Activated T-cell treated with anti-CD3 and anti-CD28 coated beads, Interleukin-2, amount 50 U/mL, for 48 hours (primary cell): ENCODE measurements at places on chromosomes 1 and 21.

GRCh38 chr21:27475363-27475955 lies 508.6 kb upstream of the ADAMTS5 start:
- DNase-seq: no peak

GRCh38 chr1:19402031-19402813 lies 83.1 kb downstream of the CAPZB start:
- DNase-seq: no peak

- no peak for DNase-seq
Measured at GRCh38 chr1:47883963-47884362, 113.2 kb downstream of the TRABD2B start.

DNA sequence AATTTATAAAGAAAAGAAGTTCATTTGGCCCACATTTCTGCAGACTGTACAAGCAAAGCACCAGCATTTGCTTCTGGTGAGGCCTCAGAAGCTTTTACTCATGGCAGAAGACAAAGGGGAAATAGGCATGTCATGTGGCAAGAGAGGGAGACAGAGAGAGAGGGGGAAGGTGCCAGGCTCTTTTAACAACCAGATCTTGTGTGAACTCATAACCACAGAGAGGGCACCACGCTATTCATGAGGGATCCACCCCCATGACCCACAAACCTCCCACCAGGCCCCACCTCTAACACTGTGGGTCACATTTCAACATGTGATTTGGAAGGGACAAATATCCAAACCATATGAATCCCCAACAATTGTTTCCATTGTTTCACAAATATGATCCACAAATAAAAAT lies 467.9 kb downstream of the SIPA1L2 start:
- DNase-seq: no peak

DNA sequence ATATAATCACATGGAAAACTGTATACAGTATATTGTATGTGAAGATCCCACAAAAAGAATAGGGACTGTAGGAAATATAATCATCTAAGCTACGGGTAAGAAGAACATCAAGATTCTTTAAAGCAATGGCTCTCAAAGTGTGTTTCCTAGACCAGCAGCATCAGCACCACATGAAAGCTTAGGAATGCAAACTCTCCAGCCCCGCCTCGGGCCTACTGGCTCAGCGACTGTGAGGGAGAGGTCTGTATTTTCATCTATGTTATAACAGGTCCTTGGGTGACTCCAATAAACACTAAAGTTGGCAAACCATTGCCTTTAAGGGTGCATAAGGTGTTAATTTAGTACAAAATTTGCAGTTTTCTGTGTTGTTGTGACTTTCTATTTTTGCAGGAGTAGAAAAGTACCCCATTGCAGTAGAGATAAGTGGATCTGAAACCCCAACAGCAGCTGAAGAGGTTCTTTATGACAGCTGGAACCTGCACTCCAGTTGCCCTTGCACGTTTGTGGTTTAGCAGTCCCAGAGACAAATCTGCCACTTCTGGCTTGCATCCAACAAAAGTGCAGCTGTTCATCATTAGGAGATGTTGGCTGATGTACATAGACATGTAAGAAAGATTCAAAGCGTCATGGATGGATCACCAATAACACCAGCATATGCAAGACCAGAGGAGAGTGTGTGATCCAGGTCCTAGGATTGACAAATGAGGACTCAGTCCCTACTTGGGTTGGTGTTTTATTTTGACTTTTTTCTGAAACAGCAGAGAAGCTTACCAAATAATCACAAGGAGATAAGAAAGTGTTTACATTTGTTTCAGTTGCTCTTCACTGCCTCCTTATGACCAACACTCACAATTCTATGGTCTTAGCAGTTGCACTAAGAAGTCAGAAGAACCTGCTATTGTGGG lies 15.9 kb upstream of the IFNAR1 start:
- DNase-seq: no peak

GRCh38 chr1:6954591-6954990 lies 169.3 kb downstream of the CAMTA1 start:
- DNase-seq: no peak

DNA sequence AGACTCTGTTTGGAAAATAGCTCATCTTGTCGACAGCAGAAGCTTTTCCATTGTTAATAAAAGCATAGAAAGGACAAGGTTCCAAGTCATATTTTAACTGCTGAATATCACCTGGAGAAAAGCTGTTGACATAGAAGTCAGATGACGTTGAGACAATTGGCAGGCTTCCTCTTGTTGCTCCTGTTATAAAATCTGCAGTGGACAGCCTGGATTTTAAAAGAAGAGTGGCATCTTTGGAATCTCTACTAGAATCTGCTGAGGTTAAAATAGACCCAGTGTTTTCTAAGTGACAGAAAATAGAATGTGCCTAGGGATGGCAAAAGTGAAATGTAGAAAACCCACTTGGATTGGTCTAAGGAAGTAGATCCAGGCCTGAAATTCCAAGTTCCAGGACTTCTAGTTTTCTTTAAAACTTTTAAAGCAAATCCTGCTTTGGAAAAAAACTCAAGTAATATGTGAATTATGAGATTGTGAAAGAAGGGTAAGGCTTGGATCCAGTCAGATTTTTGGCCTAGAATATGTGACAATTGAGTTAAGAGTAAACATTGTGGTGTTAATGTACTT lies 53.6 kb upstream of the NEXN start:
- no peak for DNase-seq

DNA sequence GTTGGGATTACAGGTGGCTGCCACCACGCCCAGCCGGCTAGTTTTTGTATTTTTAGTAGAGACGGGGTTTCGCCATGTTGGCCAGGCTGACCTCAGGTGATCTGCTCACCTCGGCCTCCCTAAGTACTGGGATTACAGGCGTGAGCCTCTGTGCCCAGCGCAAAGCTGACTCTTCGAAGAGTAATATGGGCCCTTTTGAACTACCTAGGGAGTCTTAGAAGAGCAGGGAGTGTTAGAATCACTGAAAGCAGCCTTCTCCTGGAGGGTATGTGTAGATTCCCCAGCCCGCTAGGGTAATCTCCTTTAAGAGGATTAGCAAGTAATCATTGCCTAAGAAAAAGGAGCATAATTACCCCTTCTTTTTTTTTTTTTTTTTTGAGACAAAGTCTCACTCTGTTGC lies 6.5 kb upstream of the MAST2 start:
- no peak for DNase-seq

DNA sequence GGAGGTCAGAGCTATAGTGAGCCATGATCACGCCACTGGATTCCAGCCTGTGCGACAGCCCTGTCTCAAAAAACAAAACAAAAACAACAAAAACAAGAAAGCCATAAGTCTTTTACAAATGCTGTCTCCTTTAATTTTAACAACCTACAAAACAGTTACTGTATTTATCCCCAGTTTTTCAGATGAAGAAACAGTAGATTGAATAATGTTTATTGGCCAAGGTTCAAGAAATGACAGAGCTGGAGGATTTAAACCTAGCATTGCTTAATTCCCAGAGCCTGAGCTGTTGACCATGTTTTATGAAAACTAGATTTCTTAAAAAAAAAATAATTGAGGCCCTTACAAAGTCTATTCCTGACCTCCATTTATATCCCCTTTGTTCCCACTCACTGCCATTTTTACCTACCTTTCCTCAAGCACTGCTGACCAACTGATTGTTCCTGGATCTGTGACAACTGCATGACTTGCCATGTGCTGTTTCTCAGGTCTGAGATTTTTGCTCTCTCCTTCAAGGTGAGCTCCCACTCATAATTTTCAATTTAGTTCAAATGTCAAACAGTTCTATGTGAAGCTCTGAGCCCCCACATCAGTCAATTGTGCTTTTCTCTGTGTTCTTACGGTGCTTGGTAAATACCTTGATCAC lies 140.8 kb downstream of the CHRM3 start:
- DNase-seq: no peak

DNA sequence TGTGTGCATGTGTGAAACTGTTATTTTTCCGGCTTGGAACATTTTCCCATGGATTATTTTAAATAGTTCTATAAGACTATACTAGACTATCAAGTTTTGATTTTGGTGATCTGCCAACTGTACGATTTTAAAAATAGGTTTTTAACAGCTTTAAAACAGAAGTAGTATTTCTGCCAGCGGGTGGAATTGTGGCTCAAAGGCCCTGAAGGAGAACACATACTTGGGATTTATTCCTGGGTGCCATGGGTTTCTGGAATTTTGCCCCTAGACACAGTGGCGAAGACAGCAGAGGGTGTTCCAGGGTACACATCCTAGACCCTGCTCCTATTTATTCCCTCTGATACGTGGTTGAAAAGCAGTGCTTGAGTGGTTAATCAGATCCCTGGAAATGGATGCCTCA lies 81.7 kb upstream of the IPO9 start:
- DNase-seq: no peak

DNA sequence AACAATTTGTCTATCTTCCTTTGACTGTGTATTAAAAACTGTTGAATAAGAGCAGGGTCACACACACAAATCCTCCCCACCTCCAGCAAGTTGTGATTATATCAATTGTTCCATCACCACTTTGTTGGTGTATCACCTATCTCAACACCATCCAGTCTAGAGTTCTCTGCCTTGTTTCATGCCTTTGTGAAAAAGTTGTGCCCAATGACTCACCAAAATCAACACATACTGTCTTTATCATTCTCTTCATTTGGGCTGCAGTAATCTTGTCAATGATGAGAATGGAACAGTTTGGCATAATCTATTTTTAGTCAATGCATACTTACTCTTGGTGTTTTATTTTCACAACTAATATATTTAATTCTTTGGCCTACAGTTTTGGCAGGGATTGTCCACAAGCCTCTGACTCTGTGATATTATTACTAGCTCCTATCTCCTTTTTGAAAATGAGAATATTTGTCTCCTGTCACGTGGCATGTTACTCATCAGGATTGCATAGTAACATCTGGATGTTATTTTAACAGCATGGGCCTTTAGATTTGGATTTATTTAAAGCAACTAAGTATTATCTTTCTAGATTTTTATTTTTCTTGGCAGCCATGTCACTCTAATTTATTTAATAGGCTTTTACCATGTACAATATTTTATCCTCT lies 5.1 kb downstream of the C1orf87 start:
- DNase-seq: no peak

DNA sequence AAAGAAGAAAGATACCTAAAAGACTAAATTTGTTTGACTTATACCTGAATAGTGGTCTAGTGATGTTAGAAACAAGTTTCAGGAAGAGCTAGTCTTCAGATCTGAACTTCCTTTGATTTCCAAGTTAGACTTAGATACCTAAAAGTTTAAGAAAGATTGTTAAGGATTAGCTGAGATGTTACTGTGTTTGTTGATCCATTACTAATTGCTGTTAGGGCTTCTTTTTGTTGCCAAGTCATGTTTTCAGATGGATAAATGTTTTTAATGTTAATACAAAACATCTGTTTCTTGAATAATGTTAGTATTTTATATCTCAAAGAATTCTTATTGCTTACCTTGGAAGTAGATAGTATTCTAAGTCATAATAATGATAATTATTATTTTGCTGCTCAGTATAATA lies 11.6 kb downstream of the GNAI3 start:
- no peak for DNase-seq

DNA sequence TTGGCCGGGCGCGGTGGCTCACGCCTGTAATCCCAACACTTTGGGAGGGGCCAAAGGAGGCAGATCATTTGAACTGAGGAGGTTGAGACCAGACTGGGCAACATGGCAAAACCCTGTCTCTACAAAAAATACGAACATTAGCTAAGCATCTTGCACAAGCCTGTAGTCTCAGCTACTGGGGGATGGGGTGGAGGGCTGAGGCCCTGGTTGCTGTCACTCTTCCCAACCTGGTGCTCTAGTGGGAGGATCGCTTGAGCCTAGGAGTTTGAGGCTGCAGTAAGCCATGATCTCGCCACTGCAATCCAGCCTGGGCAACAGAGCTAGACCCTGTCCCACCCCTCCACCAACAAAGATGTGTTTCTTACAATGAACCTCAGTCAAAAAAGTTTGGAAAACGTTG lies 2.8 kb downstream of the PHGDH start:
- no peak for DNase-seq

GRCh38 chr1:230264342-230264741 lies 161.8 kb downstream of the PGBD5 start:
- DNase-seq: no peak

DNA sequence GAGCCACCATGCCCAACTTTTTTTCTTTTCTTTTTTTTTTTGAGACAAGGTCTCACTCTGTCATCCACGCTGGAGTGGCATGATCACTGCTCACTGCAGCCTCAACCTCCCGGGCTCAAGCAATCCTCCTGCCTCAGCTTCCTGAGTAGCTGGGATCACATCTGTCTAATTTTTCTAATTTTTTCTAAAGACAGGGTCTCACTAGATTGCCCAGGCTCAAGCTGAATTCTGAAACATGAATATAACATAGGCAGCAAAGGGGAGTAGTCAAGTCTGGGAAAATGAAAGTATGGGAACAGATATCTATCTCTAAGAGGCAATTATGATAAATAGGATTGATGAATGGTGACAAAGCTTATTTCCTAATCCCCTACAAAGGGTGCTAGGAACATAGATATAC lies 7.3 kb upstream of the CMPK1 start:
- DNase-seq: no peak

DNA sequence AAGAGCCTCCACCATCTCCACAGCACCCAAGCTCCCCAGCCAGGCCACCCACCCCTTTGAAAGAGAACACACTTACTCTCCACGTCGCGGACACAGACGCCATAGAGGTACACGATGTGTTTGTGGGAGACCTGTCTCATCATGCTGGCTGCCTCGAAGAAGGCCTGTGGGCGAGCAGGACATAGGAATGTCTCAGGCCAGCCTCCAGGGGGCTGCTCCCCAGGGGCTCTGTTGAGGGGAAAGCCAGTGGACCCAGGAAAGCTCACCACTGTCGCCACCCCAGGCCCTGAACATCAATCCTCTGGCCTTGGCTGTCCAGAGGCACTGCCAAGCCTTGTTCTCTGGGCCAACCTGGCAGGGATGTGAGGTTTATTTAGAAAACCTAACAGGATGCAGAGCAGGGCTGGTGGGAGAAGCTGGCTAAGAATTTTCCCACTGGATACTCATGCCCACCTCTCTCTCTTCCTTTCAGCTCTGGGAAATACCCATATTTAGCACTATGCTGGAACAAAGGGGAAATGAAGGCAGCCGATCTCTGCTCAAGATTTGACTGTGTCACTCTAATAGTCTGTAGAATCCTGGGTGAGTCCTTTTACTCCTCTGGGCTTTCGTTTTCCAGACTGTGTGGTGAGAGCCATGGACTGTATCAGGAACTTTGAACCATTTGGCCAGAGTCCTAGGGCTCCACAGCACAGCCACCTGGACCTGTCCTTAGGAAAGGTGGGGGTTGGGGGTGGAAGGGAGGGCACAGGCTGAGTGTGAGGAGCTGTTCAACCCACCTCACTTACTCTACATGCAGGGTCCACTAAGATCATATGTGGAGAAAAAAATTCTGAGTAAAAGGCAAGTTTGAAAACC lies 101.9 kb downstream of the RAVER2 start:
- no peak for DNase-seq
